ENCODE measurements at places on chromosomes 7 and 10.

- no peak for DNase-seq
Measured at GRCh38 chr10:95840681-95841080, 67.1 kb upstream of the CC2D2B start.

GRCh38 chr7:133562621-133563020 is 309.7 kb downstream of the EXOC4 start:
- no peak for DNase-seq

- no peak for DNase-seq
Measured at GRCh38 chr10:124003070-124003419, 90.4 kb downstream of the CHST15 start.

- DNase-seq: no peak
Measured at GRCh38 chr7:33970536-33970935, 65.2 kb downstream of the BMPER start.

DNA sequence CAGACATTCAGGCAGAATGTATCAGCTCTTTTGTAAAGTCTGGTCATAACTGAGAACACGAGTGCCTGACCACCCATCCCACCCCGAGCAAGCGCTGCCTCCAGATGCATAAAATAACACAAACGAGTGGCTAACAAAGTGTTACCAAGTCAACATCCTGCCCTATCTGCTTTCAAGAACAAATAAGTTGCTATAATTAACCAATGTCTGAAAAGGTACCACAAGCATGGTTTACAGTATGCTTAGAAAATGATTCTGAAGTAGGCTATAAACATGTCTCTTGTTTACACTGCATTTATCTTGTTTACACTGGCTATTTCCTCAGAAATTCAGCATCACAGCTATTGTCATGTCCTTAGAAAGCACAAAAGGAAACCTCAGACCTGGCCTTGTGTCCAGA is 49.5 kb downstream of the PIK3AP1 start:
- DNase-seq: no peak

DNA sequence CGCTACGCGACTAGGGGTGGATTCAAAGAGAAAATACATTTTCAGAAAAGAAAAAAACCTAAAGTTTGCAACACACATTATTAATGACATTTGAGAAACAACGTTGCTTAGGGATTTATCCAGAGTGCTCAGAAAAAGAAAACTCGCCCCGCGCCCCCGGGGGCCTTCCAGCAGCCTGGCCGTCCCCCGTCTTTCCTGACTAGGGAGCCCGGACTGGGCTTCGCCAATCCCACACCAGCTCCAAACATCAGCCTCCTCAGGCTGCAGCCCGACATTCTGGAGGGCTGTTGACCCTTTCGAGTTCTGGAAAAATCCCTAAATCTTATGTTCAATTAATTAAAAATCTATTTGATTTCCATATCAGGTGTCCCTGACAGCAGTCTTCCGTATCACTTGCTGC is 48.6 kb downstream of the CLEC2L start:
- DNase-seq: no peak

All from tibial nerve (tissue), 4 donors.